ENCODE measurements at places on chromosomes 2 and 18. TPM values are rescaled to one million over a fixed set of nuclear protein-coding genes. Genes with fewer than 3 reads are reported as not detected.

DNA sequence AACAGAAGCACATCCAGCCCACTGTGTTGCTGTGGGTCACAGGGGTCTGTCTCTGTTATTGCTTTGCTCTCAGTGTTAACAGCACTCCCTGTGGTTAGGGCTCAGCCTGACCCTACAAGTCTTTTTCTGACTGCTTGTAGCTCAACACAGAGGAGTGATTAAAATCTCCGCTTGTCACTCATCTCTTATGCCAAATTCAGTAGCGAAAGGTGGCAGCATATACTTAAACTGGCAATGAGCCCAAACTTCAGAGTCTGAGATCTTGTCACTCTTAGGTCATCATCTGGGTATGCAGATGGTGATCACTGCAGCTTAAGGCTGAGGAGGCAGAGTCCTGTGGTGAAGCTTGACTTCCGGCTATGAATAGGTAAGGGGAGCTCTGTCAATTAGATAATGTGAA is 63.3 kb upstream of the CSRNP3 start:
- no peak for DNase-seq

- no peak for DNase-seq
These were observed 21.7 kb downstream of the ITGAV start for GRCh38 chr2:186611526-186611925.

DNA sequence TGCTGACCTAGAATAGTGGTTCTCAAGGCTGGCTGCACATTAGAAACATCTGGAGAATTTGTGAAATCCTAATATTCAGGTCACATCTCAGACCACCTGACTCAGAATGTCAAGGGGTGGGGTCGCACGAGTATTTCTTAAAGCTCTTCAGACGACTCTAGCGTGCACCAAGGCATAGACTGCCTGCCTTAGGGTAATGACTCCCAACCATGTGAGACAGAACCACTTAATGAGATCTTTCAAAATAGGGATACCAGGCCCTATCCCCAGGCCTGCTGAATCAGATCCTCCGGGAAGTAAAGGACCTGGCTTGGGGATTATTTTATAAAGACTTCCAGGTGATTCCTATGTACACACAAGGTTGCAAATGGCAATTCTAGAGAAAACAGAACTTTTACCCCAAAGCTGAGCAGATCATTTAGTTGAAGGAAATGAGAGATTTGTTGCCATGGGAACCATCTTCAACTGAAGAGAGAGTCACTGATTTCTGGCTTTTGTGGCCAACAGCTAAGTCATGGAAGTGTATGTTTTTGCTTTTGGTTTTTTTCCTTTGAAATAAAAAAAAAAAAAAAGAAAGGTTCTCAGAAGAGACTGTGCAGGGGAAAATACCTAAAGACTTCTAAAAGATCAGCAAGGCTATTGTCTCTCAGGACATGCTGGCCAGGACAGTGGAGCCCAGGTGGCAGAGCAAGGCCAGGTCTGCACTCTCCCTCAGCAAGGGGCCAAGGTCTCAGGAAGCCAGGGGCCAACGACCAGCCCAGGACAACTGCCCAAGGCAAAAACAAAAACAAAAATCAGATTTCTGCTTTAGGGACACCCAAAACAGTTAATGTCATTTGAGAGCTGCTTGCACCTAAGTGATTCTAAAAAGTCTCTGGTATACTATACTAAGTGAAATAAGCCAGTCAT is 15.3 kb upstream of the LOXHD1 start:
- no peak for DNase-seq

DNA sequence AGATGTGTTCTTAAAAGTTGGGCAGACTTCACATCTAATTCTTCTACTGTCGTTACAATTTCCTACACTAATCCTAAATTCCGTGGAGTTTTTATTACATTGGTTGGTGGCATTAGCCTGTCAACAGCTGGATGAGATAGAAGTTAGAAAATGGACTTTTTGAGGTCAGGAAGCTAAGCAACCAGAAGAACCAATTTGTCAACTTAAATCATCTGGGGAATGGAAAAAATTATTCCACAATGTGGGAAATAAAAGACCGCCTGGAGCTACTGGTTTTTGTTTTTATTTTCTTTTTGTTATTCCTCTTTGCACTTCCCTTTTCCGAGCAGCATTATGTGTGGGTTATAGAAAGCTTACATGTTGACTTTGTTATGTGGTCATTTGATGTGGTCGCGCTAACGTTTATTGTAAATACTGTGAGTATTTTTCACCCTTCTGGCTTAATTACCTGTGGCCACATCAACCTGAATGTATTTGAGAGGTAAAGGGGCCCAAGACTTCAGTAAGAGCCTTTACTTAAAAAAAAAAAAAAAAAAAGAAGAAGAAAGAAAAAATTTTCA is 75.3 kb downstream of the PTPRM start:
- DNase-seq = no peak

GRCh38 chr2:241302759-241303651 is 12.5 kb downstream of the HDLBP start:
- DNase-seq = no peak

DNA sequence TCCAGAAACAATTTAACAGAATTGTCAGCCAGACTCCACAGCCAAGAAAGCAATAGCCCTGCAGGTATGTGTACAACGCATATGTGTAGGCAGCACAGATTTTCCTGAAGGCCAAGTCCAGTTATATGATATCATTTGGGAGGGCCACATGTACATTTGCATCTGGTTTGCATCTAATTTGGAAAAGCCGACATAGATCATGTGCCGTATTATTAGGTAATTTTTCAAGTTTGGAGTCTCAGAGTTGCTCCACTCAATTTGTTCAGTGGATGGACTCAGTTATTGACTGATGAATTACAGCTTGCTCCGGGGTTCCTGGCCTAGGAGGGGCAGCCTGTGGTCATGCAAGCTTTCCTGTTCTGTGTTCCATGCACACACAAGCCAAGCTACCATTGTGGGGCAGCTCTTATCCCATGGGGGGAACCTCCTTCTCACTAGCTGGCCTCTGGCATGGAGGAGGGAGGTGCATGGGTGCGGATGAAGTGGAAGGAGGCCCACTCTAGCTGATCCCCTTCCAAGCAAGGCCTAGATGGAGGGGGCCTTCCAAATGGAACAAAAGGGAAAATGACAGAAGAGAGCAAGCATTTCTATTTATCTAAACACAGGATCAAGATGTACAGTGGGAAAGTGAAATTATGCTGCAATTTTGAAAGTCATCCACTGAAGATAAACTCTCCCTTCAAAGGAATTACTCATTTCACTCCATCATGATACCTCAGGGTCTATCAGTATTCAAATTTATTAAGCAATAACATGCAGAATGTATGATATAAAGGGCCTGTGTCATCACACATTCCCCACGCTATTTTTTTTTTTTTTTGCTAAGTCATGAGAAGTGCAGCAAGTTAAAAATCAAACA is 202.6 kb upstream of the SMAD2 start:
- no peak for DNase-seq

DNA sequence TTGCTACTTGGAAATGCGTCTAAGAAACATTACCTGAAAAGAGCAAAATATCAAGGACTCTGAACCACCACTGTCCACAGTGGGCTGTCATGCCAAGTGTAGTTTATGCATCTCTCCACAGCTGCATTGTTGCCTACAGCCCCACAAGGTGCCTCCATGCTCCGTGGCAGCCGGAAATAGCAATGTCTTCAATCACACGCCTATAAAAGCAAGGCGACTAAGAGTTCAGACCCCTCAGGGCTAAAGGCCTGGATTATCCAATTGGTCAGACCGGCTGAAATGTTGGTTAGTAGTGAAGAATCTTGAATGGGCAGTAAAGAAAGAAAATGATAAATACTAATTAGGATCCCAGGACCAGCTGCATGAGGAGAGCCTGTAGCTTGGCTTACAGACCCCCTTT is 114.0 kb upstream of the SLC35G4 start:
- no peak for DNase-seq

- no peak for DNase-seq
These were observed 81.4 kb upstream of the LPIN2 start for GRCh38 chr18:3094338-3094684.

DNA sequence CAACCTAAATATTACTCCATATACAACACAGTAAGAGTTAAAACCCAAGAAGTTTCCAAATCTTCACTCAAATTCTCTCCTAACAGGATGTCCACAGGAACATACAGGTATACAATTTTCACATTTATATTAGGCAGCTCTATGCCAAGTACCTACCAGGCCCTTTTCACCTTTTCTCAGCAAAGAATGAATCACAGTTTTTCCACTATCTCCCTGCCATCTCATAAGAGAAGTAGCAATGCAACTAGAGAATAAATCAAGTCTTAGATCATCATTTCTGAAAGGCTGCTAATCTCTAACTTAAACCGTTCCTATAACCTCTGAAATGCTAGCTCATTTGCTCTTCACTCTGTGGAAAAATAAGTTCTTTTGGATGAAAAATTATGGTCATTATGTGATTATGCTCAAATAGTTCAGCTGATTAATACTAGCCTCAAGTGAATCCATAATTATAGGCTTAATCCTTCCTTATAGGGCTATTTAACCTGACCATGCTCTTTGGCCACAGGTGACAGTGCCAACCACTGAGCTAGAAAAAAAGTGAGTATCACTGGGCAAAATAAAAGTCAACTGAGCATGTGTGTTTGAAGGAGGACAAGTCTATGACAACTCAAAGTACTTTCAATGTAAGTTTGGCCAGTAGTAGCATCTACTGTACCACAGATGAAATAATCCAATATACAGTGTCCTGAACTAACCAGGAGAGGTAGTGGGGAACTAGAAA is 79.7 kb downstream of the COBLL1 start:
- DNase-seq = no peak

DNA sequence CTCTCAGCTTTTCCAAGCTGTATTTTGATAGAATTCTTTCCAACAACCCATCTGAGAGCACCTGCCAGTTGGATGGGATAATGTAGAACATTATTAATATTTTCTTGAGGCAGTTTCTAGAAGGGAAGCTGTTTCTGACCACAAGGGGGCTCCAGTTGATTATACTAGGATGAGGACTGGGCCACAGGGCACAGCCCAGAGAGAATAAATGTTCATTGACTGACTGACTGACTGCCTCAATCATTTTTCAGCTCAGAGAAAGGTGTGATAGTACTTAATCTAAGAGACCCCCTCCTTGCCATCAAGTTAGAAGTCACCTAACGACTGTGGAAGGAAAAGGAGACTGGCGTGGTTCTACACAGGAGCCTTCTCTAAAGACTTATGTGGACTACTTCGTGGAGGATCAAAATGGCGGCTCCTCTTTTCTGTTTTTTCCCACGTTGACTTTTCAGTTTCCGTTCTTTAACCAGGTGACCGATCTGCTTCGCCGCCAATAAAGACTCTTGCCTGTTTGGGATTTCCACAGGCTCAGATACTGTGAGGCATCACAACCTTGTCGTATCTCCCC is 31.9 kb upstream of the CREG2 start:
- DNase-seq = no peak

DNA sequence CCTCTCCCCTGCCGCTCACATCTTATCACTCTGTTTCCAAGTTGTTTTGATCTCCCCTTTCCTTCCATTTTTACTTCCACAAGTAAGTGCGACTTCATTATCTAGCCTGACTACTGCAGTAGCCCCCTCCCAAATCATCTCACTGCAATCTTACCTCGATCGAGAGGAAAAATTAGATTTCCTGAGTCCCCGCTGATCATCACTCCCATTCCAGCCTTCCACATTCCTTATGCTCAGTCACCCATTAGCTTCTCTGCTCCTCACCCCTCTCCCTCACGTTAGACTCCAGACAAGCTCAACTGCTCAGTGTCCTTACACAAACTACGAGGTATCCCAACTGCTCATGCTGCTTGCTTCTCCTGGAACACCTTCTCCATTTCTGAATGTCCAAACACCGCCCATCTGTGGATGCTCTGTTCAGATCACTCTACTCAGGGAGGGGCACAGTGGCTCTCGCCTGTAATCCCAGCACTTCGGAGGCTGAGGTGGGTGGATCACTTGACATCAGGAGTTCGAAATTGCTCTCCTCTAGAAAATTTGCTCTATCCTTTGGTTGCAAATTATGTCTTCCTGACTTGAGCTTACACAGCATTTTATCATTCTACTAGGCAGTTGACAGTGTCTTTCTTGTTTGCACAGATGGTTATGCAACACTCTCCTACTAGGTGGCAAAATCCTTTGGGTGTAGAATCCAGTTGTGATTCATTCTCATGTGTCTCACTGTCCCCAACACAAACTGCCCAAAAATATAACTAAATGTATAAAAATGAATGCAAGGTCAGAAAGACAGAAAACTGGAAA is 96.5 kb downstream of the INO80D start:
- no peak for DNase-seq

- DNase-seq = no peak
These were observed 4.5 kb upstream of the XRCC5 start for GRCh38 chr2:216104691-216105090.

- DNase-seq = no peak
These were observed 79.6 kb downstream of the STPG4 start for GRCh38 chr2:47075361-47076125.

- no peak for DNase-seq
These were observed 123.3 kb downstream of the LTBP1 start for GRCh38 chr2:33069894-33070651.

DNA sequence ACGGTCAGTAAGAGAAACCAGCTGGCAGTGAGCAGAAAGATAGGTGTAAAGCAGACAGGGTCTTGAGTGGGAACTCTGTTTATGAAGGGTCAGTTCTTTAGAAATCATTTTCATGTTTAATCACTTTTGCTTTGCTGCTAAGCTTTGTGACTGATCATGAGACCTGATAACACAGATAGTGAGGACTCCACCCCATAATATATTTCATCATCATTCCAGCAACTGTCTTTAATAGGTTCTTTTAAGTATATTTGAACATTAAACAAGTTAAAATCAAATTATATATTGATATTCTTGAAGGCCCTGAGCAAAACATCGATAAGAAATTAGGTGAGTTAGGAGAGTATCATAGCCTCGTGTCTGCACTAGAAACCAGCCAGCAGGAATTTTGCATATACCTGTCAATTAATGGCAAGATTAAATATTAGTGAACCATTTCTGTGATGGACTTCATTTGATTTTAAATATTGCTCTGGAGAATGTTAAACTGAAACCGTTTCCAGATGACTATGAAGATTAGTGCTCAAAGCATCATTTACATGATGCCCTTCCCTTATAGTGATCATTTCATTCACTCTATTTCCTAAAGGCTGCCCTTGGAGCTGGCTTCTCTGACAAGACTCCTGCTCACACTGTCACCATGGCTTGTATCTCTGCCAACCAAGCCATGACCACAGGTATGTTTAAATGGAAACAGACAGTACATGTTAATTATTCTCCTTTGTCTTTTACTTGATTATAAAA is 31.9 kb downstream of the HADHB start:
- no peak for DNase-seq

GRCh38 chr2:86562485-86562921 is 740 bp downstream of the CHMP3 start:
- DNase-seq = no peak

Gene ALKAL2
- total RNA-seq = 0.94 TPM

Gene CELF4
- total RNA-seq = 0.32 TPM

Gene SCYGR4
- not detected for total RNA-seq

Gene LOXHD1
- total RNA-seq = 0.92 TPM

Gene PLEKHH2
- total RNA-seq = 2.2 TPM

Gene PRSS56
- total RNA-seq = not detected

Gene NAT8
- total RNA-seq = not detected

Gene ASPRV1
- 1.3 TPM for total RNA-seq
